Activated CD4-positive, alpha-beta T cell treated with anti-CD3 and anti-CD28 coated beads for 1 hour (primary cell): ENCODE measurements at places on chromosomes 1 and 21.

- DNase-seq = no peak
Measured at GRCh38 chr1:157575744-157576143, 22.1 kb downstream of the FCRL4 start.

- DNase-seq = no peak
Measured at GRCh38 chr1:8814865-8815264, 2.6 kb downstream of the RERE start.

GRCh38 chr1:34884961-34885360 lies 25.4 kb upstream of the SMIM12 start:
- DNase-seq = no peak

DNA sequence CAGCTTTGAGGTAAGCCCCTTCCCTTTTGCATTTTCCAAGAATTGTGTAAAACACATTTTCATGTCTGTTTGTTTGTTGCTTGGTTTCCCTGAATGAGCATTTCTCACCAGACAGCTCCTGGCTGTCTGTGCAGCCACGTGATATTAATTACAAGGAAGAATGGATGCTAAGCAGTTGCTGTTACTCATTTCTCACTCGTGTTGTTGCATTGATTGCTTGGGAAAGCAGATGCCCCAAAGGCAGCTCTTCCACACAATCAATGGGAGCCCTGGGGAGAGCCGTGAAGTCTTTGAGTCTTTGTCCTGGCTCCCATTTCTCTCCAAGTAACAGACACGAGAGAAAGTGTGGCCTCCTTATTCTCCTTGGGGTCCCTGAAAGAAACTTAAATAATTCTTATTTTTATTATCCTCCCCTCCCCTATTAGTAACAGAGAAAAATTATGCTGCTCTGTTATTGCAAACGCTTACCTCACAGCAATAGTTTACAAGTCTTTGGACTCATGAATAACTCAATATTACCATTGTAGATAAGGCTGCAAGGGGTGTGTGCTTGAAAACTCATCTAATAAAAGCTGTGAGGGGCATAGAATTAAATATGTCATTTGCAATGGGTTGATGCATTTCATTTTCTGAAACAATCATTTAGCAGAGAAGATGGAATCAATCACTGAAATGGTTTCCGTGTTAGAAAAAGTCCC lies 127.7 kb upstream of the CAMK1G start:
- no peak for DNase-seq

DNA sequence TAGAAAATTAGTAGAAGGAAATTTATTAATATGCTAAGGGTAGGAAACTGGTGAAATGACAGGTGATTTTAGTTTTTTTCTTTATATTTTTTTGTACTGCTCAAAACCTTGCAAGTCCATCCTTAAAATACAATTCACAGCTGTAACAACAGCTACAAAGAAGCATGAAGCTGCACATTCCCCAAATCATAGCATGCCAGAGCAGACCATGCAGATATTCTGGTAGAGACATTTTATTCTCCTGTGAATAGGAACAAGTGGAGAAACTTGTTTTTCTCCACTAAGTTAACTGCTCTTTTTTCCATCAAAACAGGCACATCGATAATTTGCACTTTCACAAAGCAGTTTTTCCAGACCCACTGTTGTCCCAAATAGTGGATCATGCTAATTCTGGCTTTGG lies 1125.7 kb downstream of the BRINP3 start:
- DNase-seq = no peak

GRCh38 chr1:21216835-21217811 lies 40.4 kb upstream of the EIF4G3 start:
- peak; percentile 47 for DNase-seq

GRCh38 chr1:44355582-44356305 lies 687 bp upstream of the ERI3 start:
- DNase-seq = no peak

DNA sequence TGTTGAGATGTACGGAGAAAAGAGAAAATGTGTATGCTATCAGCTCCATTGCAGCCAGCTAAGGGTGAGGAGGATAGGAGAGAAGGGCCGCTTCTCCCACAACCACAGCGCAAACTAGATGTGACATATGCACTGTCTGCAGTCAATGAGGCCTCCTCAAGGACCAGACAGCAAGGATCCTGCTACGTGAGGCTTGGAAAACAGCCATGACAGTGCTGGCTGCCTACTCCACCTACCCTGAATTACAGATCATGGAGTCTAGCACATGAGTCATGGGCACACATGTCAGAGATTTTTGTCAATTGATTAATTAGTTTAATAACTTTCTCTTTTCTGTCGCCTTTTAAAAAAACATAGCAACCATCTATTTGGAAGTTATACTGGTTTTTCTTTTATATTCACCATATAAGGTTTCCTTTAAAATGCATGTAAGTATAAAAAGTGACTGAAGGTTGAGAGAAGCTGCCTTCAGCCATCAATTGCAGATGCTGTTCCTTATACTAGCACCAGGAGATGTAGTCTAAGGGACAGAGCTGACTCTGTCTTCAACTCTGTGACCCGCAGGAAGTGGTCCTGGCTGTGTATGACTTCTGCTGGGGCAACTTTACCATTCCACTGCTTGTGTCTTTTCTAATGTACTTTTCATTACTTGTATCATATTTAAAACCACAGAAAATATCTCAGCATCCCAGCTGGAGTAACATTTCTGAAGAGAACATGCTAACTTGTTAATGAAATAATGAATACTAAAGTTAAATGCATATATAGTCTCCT lies 3.1 kb downstream of the VPS26C start:
- DNase-seq = no peak

DNA sequence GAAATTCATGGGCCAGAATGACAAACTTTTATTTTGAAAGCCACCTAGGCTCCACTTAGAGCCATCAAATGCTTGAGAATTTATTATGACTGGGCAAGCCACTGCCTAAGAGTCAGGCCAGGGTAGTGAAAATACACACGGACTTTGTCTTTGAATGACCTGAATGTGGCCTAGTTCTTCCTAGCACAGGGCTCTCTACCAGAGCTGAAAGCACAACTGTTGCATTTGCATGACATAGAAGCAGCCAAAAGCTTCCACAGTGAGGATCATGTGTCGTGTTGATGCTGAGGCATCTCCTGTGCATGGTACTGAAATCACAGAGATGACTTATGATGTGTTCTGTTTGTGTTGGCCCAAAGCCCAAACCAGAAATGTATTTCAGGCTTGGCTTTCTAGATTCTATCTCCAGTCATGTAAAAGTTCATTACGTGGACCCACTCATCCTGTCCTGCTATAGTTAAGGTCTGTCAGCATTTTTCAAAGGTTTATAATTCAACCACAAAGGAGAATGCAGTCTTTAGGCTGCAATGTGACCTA lies 164.0 kb upstream of the UBE2U start:
- DNase-seq = no peak

- no peak for DNase-seq
Measured at GRCh38 chr1:29162476-29163138, 19.1 kb downstream of the SRSF4 start.

DNA sequence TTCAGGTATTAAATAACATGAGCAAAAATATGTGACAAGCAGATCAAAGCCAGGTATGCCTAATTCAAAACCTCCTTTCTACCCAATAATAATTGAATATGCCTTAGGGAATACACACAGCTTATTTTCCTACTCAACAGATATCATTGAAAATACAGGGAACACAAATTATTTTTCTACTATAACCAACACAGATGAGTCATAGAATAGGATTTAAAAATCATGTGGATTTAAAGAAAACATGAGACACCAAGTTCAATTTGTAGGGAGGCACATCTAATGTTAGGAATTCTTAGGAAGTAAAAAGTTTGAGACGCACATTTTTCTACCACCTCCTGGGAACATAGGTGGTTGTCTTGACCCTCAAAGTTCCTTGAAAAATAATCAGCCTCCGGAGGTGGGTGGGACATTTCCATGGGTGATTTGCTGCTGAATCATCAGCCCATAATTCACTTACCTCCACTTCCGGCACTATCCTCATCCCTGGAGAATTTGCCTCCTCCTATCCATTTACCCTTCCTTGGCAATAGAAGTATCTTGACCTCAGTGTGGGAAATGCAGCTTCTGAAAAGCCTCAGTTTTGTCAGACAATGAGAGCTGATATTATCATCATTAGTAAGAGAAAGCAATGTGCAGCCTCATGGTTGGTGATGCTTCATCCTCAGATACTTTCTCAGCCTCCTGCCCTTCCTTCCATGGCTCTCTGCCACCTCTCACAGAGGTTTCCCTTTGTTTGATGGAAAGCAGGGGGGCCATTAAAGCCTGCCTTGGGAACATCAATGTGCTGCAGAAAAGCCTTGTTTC lies 33.5 kb upstream of the RGS4 start:
- DNase-seq = no peak

GRCh38 chr1:77282866-77283539 lies 1.2 kb downstream of the AK5 start:
- DNase-seq = peak; percentile 15

GRCh38 chr1:161784968-161785367 lies 18.8 kb downstream of the ATF6 start:
- DNase-seq = no peak

- no peak for DNase-seq
Measured at GRCh38 chr21:34926803-34927467, 122.2 kb downstream of the RUNX1 start.

GRCh38 chr21:45428534-45428933 lies 23.6 kb downstream of the COL18A1 start:
- no peak for DNase-seq

DNA sequence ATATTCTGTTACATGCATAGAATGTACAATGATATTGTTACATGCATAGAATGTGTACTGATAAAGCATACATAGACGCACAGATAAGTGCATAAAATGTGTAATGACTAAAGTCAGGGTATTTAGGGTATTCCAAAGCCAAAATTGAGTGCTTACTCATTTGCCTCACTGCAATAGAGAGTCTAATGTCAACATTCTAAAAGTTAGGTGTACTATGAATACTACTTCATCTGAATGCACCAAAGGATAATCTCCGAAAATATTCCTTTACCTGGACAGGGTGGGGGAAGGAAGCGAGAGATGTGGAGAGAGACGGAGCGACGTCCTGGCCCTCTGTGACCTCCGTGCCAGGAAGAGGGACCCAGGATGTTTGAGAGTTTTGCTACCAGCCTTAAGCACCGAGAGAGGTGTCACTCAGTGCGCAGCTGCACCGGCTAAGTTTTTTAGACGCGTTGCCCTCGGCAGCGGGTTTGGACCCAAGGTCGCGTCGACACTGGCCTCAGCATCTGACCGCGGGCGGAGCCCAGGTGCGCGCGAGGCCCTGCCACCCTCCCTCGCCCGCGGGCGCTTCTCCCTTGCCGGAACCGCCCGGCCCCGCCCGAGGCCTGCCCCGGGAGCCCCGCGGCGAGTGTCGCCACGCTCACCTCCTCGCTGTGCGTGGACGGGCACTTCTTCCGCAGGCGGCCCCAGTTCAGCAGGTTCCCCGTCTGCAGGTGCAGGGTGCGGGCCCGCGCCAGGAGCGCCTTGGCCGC lies 660 bp downstream of the GCLM start:
- DNase-seq = peak; percentile 29

- DNase-seq = no peak
Measured at GRCh38 chr21:33036430-33037162, 10.9 kb downstream of the OLIG2 start.

- no peak for DNase-seq
Measured at GRCh38 chr1:111290104-111290503, 547 bp upstream of the CHIA start.

DNA sequence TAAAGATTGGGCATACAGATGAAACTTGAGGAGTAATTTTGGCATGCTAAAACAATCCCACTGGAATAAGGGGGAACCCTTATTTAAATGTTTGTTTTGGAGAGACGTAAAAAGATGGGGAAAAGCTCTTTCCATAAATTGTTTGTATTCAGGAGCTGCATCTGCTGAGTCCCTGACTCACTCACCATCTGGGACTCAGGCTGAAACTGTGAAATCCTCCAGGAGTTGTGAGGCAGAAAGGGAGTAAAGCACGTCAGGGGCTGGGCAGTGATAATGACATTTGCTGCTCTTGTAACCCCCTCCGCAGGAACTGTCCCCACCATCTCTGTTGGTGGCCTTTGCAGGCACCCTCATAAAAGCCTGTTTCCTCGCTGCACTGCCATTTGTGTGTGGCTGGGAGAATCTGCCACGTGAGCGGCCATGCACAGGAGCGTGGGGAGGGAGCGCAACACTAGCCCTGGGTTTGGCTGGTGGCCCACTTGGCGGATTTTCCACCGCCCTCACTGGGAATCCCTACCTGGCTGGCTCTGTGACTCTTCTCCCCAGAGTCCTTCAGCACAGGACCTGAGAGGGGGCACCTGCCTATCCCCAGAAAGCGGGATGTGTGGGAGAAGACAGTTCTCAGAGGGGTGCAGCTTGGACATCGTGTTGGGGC lies 45.3 kb downstream of the ZSCAN20 start:
- no peak for DNase-seq

DNA sequence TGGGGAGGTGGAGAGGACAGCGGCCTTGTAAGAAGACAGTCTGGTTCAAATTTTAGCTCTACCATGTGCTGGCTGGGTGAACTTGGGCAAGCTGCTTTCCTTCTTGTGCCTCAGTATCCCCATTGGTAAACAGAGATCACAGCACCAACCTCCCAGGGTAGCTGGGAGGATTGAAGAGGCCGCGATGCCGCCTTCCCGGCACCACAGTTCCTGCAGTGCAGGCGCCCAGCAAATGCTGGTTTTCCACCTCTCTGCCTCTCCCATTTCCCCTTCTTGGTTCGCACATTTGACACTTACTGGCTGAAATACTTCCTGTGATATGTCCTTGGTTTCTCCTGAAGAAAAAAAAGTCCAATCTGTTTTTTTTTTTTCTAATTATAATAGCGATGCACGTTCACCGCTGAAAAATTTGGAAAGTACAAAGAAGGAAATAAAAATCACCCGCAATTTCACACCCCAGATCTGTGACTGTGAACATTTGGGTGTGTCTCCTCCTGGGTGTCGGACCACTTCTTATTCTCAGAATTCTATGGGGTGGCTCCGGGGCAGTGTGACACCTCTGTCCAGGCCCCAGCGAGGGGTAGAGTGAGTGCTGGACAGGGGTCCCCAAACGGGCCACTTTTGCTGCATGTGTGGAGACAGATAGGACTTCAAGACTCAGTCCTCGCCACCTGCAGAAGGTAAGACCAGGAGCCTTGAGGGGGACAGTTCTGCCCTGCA lies 73.1 kb downstream of the RUNX3 start:
- no peak for DNase-seq

GRCh38 chr1:196317535-196318522 lies 290.4 kb downstream of the KCNT2 start:
- no peak for DNase-seq

- no peak for DNase-seq
Measured at GRCh38 chr1:21244154-21244553, 46.1 kb downstream of the ECE1 start.

GRCh38 chr1:220818421-220819173 lies 31.9 kb downstream of the MTARC1 start:
- DNase-seq = no peak

GRCh38 chr1:152519851-152520250 lies 5.6 kb downstream of the CRCT1 start:
- no peak for DNase-seq

GRCh38 chr1:58155418-58156123 lies 391.0 kb downstream of the OMA1 start:
- no peak for DNase-seq

DNA sequence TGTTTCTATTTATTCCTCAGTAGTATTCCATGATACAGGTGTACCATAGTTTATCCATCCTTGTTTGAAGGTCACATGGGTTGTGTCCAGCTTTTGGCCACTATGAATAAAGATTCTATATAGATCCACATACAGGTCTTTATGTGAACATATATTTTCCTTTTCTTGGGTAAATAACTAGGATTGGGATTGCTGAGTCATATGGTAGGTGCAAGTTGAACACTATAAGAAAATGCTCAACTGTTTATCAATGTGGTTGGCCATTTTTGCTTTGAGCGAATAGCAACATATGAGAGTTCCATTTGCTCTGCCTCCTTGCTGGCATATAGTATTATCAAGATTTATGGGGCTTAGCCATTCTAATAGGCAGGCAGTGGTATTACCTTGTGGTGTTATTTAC lies 170.2 kb upstream of the KCNJ15 start:
- DNase-seq = no peak
